ENCODE measurements at places on chromosomes 5 and 9.

- DNase-seq = no peak
Observed at GRCh38 chr5:2906302-2907090, 155.0 kb upstream of the IRX2 start.

DNA sequence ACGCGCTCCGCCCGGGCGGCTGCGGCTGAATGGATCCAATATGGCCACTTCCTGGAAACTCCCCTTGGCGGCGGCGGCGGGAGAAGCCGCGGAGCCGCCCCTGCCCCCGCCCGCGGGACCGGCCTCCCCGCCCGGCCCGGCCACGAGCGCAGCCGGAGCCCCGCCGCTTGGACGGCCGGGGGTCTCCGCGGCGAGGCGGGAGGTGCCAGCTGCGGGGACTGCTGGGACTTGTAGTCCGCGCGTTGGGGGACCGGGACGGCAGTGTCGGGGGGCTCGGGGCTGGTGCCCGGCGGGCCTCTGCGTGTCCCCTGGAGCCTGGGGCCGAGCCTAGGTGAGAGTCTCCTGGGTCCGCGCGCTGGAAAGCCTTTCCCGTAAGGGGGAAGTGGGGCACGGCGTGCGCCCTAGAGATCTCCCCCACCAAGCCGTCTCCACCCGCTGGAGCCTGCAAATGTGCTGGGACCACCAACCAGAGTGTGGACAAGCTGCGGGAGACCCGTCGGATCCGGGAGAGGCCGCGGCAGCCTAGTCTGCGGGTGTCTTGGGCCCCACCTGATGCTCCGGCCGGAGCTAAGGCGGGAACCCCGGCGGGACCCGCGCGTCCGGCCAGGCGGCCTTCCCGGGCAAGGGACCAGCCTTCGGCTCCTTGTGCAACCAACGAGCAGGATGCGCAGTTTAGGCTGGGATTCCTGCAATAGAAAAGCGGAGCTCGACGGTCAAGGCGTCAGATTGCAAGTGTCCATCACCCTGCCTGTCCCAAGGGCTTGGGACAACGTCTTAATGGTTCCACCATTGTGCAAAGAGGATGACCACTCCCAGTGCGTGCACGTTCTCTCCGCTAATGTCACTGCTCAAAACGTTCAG is at the start of gene SEPTIN8:
Gene SEPTIN8, minus strand, starts transcription at position 31 of the 861 bp plus-strand sequence. CDS start 102 bp downstream, outside the sequence.
- no peak for DNase-seq

- no peak for DNase-seq
Observed at GRCh38 chr5:39441838-39442237, 17.1 kb upstream of the DAB2 start.

DNA sequence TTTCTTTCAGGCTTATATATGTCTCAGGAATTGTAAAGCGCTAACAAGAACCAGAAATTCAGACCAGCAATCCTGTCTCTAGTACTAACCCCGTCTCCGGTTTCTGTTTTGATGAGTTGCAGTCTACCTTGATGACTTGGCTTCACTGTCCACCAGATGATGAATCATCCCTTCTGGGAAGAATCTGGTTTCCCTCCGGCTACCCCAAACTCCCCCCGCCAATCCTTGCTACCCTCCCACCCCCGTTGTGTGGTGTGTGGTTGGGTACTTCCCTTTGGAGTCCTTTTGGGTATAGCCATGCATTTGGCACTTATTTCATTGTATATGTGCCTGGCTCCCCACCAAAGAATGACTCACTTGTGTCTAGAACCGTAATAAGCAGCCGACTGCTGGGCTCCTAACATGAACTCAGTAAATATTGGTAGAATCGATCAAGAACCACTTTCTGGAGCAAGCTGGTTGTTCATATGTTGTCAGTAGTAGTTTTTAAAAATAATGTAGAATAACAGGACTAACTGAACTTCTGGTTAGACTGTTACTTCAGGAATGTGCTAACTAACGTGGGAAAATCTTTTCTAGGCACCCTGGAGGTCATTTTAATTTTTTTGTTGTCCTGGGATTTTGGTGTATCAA is 8.3 kb upstream of the TGFBI start:
- no peak for DNase-seq

DNA sequence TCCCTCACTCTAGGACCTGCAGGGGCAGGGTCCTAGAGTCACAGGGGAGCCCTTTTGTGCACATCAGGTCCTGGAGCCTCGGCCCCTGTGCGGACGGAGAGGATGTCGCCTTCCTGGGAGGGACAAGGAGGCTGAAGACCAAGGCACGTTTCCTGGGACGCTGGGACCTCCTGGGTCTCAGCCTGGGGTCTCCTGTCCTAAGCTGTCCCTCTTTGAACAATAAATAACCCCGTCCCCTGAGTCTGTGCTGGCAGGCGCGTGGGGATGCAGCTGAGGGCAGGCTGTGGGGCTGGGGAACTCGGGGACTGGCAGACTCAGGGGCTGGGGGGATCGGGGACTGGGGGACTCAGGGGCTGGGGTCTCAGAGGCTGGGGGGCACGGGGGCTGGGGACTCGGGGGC is 31.1 kb downstream of the PAEP start:
- DNase-seq = no peak

DNA sequence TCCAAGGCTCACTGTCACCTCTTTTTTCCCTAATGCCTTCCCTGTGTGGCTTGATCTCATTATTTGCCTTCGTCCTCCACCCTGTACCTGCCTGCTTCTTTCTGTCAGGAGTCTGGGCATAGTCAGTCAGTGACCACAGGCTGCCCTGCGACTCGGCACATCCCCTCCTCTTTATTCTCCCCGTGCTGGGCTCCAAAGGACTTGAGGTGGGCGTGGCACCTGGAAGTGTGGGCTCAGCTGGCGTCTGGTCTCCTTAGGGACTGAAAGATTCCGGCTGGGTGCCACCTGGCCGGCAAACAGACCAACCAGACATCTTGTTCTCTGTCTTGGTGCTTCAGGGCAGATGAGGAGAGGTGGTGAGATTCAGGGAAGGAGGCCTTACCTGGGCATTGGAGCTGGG is 29.6 kb upstream of the PRDM12 start:
- no peak for DNase-seq

GRCh38 chr5:124932791-124933600 is 186.6 kb upstream of the ZNF608 start:
- no peak for DNase-seq

DNA sequence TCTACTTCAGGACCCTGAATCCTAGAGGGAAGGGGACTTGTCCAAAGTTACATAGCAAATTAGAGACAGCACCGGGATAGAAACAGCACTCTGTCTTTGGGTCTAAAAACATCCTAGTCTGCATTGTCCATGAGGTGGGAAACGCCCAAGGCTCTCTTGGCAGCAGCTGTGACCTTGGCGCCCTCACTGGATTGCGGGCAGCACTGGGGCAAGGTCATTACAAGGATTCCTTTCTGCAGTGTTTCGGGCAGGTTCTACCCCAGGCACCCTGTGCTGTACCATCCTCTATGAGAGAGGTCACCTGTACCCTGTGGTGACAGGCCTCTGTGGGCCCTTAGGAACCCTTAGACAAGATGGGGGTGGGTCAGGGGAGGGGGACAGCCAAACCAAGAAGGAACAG is 8.6 kb downstream of the CD74 start:
- no peak for DNase-seq

GRCh38 chr9:72476100-72476499 is 45.3 kb upstream of the TMC1 start:
- DNase-seq = no peak
